Right cardiac atrium (tissue), 5 donors: ENCODE measurements at places on chromosomes 3 and 15. TPM values are rescaled to one million over a fixed set of nuclear protein-coding genes. Genes with fewer than 3 reads are reported as not detected.
A peak's percentile ranks its signal among the peaks of the same experiment; 100 is the strongest.

- DNase-seq, result peak; percentile 50
These were observed 234.1 kb upstream of the FEZF2 start for GRCh38 chr3:62607287-62608029.

DNA sequence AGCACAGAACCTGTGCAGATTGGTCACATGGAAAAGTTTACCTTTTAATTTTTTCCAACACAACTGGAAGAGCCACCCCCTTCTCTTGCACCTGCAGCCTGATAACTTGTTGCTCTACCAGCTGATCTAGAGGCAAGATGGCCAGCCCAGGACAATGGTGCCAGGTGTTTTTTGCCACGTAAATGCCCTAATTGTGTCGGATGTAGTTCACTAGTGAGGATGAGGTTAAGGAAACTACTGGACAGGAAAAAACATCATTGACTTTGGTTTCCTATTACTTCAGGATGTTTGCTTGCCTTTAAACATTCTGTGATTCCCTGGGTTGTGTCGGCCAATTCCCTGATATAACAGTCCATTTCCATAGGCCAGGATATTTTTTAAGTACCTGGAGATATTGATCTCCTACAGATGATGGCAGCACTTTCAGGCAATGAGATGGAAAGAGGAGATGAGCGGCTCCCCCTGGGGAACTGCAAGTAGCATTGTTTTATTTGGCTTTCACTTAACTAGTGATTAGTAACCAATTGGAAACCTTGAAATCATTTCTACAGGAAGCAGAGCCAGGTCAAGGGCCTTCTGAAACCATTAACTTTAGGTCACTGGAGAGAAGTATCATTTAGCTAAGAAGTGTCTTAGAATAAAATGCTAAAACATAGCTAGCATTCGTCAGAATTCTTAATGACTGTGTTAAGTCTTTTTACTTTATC, 72.5 kb downstream of the OSBPL10 start:
- no peak for DNase-seq

DNA sequence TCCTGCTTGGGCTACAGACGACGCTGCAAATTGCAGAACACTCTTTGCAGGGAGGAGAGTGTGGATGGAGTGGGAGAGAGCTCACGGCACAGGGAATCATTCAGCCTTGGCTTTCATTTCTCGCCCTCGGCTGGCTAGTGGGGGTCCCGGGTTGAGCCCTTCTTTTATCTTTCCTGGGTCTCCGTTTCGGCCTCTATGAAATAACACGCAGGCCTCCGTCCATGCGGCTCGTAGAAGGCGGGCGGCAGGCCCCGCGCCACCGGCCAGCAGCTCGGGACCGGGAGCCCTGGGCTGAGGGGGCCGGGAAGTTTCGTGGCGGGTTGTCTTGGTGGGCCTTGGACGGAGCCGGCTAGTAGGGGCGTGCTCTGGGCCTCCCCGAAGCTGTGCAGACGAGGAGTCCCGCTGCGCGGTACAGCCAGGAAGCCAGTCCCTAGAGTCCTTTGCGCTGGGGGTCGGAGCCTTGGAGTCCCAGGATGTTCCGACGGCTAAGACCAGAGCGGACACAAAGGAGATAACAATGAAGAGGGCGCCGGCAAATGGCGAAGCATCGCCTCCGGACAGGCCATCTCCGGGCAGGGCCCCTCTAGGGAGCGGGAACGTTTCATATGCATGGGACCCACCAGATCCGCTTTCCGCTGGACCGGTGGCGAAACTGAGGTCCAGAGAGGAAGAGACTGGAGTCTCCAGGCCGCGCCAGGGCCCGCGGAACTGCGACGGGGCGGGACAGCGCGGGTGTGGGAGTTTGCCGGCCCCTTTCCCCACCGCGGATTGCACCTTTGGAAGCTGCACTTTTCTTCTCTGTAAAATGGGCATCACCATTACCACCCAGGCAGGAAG, 4.3 kb downstream of the RNU6-1 start:
- DNase-seq, result no peak

- DNase-seq, result peak; percentile 90
These were observed 9.7 kb upstream of the NCKIPSD start for GRCh38 chr3:48695393-48695753.

DNA sequence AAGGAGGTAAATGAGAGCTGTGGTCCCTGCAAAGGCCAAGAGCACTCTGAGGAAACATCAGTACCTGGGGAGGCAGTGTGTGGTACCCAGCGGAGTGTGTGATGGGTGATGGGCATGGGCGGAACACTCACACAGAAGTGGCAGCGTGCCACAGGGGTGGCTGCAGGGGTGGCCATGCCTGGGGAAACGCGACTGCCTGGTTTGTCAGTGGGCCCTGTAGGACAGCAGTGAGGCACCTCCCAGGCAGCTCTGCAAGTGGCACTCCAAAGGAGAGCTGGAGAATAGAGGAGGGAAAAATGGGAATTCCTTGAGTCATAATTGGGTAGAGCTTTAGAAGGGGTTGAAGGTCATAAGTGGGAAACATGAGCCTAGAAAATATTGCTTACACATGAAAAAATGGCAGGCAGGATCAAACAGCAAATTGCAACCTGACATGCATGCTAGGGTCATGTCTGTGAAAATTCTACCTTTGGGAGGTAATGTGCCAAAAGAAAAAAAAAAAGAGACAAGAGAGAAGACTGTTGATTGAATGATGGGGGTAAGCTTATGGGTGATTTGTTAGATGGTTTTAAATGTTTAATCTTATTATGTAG, 138.4 kb downstream of the RPLP1 start:
- no peak for DNase-seq

DNA sequence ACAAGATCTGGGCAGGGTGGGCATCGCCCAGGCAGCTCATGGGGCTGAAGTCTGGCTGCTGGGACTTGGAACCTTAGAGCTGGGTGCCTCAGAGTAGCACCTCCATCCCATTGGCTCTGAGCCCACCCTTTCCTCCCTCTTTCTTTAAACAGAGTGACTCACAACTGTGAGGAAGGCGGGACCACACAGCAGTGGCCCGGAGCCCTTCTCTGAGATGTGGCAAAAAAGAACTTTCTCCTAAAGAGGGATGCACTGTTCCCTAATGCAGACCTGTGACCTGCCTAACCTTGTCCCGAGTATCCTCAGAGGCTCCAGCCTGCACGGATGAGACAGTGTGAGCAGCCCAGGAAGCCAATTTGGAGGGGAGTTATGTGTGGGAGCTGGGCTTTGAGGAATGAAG, 23.6 kb downstream of the PRR20G start:
- DNase-seq, result no peak

DNA sequence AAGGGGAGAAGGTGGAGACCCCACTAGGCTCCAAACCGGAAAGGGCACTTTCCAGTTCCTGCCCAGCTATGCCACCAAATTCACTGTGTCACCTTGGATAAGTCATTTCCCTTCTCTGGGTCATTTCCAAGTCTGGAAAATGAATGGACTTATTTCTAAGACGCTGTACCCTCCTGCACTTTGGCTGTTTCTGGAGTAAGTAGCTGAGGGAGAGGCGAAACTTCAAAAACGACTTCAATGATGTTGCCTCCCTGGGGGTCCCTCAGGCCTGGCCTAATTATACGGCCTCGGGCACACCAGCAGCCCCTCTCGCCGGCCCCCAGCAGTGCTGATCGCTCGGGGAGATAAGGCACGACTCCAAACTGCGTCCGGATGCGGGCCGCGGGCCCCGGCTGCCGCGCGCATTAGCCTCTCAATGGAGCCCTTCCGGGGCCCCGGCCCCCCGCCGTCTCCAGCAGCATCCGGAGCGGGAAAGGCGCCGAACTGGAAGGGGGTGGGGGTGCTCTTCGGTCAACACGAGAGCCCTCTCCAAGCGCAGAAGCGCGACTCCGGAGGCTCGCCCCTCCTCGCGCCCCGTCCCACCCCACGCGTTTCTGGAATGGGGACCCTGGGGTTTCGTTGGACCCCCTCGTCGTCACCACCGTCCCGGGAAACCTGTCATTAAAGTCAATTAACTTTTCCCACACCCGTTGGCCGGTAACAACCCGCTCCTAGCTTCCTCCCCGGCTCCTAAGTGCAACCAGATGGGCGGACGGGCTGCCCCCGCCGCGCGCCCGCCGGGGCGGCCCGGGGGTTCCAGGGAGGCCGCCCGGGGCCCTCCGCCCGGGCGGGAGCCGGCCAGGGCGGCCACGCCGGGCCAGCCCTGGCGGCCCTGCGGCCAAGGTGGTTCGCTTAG, 4.8 kb downstream of the HES1 start:
- peak; percentile 88 for DNase-seq

GRCh38 chr15:39358441-39359041, 222.3 kb upstream of the THBS1 start:
- peak; percentile 64 for DNase-seq

GRCh38 chr15:36912311-36912712, 188.0 kb downstream of the MEIS2 start:
- no peak for DNase-seq

GRCh38 chr15:50415752-50416404, 8.3 kb upstream of the USP8 start:
- DNase-seq, result no peak

- DNase-seq, result no peak
These were observed 1.5 kb downstream of the RAB7A start for GRCh38 chr3:128727485-128727884.

GRCh38 chr3:168295027-168295426, 199.3 kb upstream of the GOLIM4 start:
- DNase-seq, result no peak

DNA sequence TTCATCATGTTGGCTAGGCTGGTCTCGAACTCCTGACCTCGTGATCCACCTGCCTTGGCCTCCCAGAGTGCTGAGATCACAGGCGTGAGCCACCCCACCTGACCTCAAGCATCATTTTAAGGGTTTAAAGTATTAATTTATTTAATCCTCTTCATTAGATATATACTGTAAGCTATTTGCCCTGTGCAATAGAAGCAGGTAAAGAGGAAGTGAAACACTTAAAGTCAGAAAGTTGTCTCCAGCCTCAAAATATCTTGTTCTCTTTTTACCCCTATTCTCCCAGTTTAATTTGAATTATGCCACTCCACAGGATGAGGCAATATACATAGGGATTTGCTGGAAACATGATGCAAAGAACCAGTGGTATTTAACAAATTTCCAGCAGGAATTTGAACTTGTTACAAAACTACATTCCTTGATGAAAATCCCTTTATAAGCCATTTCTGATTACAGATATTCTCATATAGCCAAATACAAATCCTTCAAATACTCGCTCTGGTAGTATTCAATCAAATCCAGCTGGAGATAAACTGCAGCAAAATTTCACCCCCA, 2.0 kb downstream of the NDUFB5 start:
- DNase-seq, result no peak

DNA sequence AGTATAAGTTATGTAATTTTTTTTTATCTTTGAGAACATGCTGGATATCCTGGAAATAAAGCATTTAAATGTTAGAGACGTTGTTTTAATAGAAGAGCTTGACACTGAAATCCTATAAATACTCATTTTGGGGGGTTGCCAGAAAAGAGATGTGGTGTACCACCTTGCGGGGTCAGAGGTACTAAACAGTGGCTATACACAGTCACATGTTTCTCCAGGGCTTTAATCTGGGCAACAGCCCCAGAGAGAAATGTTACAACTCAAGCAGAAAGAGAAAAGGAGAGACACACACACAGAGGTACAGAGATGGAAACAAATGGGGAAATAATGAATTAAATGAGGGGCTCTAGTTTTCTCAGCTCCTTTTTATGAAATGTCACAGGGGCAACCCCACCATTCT, 113.8 kb downstream of the SENP2 start:
- no peak for DNase-seq

GRCh38 chr3:155872904-155873646, 2.6 kb downstream of the GMPS start:
- no peak for DNase-seq

GRCh38 chr15:74340150-74340549, 27.3 kb downstream of the CYP11A1 start:
- DNase-seq, result no peak

DNA sequence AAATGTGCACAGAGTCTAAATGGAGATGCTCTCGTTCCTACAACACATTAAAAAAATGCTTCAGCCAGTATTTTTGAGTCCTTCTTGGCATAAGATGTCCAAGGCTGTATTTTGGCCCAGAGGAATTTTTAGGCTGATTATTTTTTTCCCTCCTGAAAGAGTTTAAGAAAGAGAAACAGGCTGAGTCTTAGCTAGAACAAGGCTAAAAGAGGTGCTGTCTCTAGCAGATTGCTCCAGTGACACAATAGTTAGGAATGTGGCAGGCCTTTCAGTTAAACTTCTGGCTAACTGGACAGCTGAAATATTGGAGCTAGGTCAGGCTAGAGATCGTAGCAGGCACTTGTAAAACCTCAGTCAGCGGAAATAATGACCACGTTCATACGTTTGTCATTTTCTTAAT, 271.4 kb upstream of the RARB start:
- no peak for DNase-seq

- no peak for DNase-seq
These were observed 985.2 kb upstream of the SEMA6D start for GRCh38 chr15:46732060-46732459.

DNA sequence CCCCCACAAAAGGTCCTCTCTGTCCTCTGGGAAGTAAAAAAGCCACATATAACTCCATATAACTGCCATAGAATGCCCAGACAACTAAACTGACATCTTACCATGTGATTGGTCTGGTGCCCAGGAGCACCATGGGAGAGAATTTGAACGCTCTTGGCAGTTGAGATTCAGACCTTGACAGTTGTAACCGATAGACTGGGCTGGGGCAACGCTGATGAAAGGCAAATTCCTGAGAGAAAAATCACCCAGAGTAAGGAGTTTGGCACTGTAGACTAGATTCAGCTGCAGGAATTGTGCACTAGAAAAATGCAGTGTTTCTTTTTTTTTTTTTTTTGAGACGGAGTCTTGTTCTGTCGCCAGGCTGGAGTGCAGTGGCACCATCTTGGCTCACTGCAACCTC, 240.5 kb downstream of the SOX2 start:
- DNase-seq, result no peak

GRCh38 chr15:75199357-75199940, 2.2 kb upstream of the C15orf39 start:
- peak; percentile 2 for DNase-seq

DNA sequence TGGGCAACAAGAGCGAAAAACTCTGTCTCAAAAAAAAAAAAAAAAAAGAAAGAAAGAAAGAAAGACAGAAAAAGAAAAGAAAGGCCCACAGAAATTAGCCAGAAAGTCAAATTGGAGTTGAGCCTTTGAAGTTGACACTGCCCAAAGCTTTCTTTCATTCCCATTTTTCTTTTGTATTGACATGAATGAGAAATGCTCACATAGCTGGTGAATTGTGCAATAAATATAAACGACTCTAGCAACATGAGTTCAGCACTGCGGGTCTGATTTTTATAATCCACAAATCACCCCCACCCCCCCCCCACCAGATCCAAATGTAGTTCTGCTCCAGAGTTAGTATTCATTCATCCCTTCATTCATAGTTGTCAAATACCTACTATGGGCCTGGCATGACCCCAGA, 37.4 kb downstream of the SLC6A1 start:
- DNase-seq, result no peak

STRA6 gene
- total RNA-seq, result 0.42 TPM

UTS2B gene
- total RNA-seq, result 1.2 TPM

GRAMD2A gene
- total RNA-seq, result 0.71 TPM

CALML4 gene
- 1.8 TPM for total RNA-seq

ANKRD63 gene
- 0.42 TPM for total RNA-seq

TMEM41A gene
- total RNA-seq, result 11.8 TPM

ATP13A5 gene
- total RNA-seq, result not detected

LCMT2 gene
- 7.9 TPM for total RNA-seq

GABRR3 gene
- not detected for total RNA-seq

ADGRG7 gene
- not detected for total RNA-seq

HTR3E gene
- not detected for total RNA-seq

MEIS2 gene
- 28.9 TPM for total RNA-seq

CAMK2N2 gene
- not detected for total RNA-seq

PLA2G4F gene
- total RNA-seq, result 1.2 TPM

ESYT3 gene
- 1.9 TPM for total RNA-seq

SLC51A gene
- total RNA-seq, result not detected

DNAH12 gene
- 0.19 TPM for total RNA-seq
